Neural progenitor cell (in vitro differentiated cells): ENCODE measurements at places on chromosomes 11 and 22. TPM values are rescaled to one million over a fixed set of nuclear protein-coding genes. Genes with fewer than 3 reads are reported as not detected.
A peak's percentile ranks its signal among the peaks of the same experiment; 100 is the strongest.

Gene GAB4
- total RNA-seq, result 0.07 TPM in 1 of 2 replicates, not detected in the other

Gene LRRN4CL
- total RNA-seq, result 0.40 TPM in 1 of 2 replicates, not detected in the other

Gene DEAF1
- 38.4 and 66.4 TPM in 2 replicates for total RNA-seq

Gene MMP12
- total RNA-seq, result not detected in 2 replicates

Gene TYR
- not detected in 2 replicates for total RNA-seq

Gene KRTAP5-11
- total RNA-seq, result not detected in 2 replicates

Gene FADS3
- total RNA-seq, result 10.1 and 28.7 TPM in 2 replicates

Gene OTOG
- 0.34 and 42.1 TPM in 2 replicates for total RNA-seq

Gene APOL4
- 0.56 and 0.82 TPM in 2 replicates for total RNA-seq

Gene GLB1L3
- 0.09 TPM in 1 of 2 replicates, not detected in the other for total RNA-seq

GRCh38 chr11:100776212-100776896, 89.3 kb downstream of the ARHGAP42 start:
- DNase-seq, result no peak

DNA sequence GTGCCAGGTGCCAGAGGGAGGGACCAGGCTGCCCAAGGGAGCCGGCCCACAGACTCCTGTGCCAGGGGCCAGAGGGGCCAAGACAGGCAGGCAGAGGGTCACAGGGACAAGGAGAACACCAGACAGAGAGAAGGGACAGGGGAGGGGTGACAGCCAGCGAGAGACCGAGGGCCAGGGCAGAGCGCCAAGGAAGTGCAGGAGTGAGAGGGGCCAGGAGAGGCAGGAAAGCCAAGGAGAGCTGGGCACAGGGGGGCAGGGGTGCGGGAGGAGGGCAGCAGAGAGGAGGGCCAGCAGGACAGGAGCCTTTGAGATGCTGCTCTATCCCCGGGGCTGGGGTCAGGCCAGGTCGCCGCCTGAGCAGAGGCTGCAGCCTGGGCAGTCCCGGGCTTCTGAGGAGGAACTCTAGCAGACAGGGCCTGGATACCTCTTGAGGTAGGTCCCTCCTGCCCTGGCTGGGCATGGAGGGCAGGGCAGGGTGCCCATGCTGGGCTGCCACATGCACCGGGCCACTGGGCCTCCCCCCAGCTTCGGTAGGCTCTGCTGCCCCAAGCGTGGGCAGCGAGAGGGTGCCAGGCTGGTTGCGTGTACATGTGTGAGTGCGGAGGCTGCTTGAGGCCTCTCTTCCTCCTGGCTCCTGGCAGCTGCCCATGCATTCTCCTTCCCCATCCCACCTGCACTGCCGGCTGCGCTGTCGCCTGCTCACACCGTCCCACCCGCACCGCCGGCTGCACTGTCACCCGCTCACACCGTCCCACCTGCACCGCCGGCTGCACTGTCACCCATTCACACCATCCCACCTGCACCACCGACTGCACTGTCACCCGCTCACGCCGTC, 12.2 kb downstream of the LSP1 start:
- peak; percentile 36 for DNase-seq

DNA sequence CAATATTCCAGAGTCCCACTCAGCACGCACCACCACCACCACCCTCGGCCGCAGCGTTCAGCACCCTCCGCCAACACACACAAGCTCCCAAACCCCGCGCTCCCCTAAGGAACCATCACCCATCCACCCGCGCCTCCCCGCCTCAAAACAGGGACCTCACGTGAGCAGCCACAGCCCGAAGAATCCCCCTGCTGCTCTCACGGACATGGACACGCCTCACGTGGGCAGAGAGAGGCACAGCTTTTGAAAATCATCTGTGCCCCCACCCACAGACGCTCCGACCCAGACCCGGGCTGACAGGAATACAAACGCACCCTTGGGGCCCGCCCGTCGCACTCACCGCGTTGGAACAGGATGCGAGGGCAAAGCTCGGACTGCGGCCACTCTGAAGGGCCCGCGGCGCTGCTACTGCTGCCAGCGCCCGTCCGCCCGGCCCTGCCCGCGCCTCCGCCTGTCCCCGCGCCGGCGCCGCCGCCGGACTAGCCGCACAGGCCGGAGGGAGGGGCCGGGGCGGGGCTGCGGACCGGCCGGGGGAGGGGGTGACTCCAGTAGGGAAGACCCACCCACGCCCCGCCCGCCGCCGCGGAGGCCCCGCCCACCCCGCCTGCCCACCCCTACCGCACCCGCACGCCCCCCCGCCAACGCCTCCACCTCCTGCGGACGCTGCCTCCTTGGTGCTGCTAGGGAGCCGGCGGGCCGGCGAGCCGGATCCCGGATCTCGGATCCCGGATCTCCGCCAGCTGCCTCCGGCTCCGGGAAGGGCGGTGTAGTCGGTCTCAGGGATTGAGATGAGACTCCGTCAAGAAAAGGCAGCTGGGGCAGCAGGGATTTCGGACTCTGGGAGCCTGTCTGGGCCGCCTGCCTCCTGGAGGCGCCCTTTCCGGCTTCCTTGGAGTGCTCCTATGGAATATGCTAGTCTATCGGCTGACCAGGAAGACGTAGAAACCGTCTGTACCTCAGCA, at the start of gene TRIM3:
Gene TRIM3 (minus strand): TSS at position 491 of the 962 bp plus-strand sequence. CDS start 8,246 bp downstream, outside the sequence.
- peak; percentile 97 for DNase-seq

- no peak for DNase-seq
Observed at GRCh38 chr11:78921509-78921908, 346.8 kb upstream of the NARS2 start.

DNA sequence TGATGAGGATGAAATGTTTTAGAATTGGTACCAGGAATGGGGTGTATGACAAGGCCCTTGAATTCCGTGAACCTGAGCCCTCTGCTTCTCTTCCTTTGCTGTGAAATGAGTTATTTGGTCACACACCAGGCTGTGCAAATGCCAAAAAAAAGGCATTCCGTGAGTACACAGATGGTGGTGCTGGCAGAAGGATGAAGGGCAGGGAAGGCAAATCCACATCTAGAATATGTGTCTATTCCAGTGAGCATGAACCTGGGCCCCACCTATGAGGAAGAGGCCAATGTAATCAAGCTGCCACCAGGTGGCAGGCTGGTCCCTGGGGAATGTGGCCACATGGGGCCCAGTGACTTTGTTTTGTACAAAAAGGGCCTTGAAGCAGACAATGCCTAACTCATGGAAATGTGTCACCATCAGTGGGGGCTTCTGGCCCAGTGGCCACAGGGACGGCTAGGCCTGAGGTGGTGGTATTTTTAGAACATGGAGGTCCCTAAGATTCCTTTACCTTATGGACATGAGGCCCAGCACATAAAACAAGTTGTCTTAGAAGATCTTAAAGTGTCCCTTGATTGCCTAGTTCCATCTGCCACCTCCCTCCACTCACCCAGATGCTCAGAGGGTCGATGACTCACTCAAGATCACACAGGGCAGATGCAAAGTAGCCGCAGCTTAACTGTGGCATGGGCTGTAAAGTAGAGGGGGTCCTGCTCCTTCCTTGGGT, 3.9 kb upstream of the RNF215 start:
- DNase-seq, result peak; percentile 75

- DNase-seq, result no peak
Observed at GRCh38 chr11:30521297-30522071, 64.7 kb downstream of the MPPED2 start.

GRCh38 chr22:41260871-41261270, 20.1 kb upstream of the CHADL start:
- no peak for DNase-seq

GRCh38 chr11:36703055-36703404, 105.0 kb upstream of the RAG2 start:
- no peak for DNase-seq

- no peak for DNase-seq
Observed at GRCh38 chr22:21108379-21109115, 62.8 kb downstream of the LRRC74B start.

DNA sequence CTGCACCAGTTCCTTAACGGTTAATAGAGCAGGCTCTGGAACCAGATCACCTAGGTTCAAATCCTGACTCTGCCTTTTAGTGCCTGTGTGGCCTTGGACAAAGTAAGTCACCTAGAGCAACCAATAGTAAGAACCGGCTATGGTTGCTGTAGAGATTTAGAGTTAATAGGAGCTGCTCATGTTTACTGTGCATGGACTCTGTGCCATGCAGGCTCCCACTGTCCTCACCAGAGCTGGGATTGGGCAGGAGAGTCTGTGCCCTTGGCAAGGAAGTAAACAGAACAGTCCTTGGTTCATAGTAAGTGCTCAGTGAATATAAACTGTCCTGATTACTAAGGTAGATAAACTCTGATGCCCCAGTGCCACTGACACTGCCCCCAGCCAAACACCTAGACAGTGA, 1.4 kb upstream of the TP53I11 start:
- DNase-seq, result no peak

GRCh38 chr11:23283666-23284065, 423.4 kb upstream of the CCDC179 start:
- DNase-seq, result no peak

DNA sequence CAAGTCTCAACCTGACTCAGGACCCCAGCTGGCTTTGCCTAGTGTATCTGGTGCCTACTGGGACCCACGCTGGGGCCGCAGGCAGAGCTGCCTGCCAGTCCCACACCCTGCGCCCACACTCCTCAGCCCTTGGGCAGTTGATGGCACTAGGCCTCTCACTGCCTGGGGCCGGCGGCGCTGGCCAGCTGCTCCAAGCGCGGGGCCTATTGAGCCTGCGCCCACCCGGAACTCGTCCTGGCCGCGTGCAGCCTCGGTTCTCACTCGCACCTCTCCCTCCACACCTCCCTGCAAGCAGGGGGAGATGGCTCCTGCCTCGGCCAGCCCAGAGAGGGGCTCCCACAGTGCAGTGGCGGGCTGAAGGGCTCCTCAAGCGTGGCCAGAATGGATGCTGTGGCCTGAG, 908.5 kb upstream of the CCDC90B start:
- no peak for DNase-seq

GRCh38 chr22:41043722-41044121, 48.7 kb upstream of the EP300 start:
- DNase-seq, result no peak

- DNase-seq, result no peak
Observed at GRCh38 chr22:21968452-21969129, 14.0 kb downstream of the TOP3B start.

DNA sequence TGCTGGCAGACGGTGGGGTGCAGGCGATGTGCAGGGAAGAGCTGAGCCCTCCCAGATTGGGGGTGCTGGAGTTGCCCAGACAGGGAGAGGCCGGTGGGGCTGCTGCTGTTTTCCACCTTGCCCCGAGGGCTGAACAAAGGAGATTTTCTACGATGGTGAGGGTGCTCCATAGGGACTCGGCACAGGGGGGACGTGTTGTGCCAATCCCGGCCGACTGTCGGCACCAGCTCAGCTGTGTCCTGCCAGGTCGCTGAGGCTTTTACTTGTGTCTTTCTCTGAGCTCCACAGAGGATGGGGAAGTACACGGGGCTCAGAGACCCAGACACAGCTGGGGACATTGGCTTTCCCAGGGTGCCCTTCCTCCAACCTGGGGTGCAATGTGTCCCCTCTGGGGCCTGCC, 816.8 kb downstream of the BRD1 start:
- no peak for DNase-seq

DNA sequence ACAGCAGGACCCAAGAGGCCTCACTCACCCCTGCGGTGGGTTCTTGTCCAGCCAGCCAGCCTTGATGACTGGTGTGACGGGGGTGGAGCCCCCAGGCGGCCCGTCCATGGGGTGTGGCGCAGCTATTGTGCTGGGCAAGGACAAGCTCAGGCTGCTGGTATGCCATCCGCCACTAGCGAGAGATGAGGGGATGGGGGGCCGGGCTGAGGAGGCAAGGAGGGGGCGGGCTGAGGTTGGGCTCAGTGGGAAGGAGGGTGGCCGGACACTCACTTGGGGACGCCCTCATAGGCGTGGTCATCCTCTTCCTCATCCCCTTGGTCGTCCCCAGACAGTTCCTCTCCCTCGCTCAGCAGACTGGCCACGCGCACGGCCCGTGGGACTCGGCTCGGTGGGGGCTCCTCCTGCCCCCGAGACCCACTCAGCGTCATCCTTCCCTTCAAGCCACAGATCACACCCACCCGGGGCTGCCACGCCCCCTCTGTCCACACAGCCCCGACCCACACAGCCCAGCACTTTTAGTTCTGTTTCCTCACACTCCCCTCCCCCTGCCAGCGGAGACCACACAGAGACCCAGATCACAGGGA, 38.0 kb upstream of the PDE2A start:
- DNase-seq, result peak; percentile 56

DNA sequence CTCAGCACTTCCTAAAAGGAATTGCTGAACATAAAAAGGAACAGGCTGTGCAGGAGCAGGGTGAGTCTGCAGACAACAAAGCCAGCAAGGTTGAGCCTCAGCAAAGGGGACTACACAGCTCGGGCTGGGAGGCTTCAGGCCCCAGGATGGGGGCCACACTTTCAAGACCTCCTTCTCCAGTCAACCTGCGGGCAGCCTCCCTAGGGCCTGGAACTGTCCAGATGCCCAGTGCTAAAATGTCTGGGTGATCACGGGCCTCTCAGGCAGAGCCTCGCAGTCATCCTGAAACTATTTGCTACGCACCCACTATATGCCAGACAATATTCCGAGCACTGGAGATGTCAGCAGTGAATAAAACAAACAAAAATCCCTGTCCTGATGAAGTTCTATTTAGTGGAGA, 3.9 kb upstream of the NEFH start:
- peak; percentile 59 for DNase-seq

DNA sequence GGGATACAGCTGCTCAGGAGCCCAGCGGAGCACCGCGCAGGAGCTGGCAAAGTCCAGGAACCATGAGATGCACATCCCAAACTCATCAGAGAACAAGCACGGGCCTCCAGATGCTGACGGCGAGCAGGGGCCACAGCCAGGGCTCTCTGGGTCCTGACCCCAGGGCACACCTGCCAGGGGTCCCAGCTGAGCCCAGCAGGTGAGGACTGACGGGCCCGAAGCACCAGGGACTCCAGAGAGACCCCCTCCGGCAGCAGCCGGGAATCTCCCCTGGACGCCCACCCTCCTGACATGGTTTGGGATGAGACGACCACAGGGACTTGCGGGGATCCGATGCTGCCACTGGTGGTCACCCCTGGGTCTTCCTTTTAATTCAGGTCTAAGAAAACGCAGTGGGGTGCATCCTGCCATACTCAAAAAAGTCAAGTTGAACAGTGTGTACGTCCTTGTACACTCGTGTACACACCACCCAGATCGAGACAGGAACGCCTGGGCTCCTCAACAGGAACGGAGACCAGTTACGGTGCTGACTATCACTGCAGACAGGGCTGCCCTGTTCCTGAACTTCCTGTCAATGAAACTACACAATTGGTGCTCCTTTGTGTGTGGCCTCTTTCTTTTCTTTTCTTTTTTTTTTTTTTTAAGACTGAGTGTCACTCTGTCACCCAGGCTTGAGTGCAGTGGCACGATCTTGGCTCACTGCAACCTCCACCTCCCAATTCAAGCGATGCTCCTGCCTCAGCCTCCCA, 21.9 kb downstream of the TTLL8 start:
- DNase-seq, result no peak

GRCh38 chr22:41857155-41857859, 24.4 kb downstream of the SREBF2 start:
- peak; percentile 70 for DNase-seq

- no peak for DNase-seq
Observed at GRCh38 chr22:24030186-24030702, 19.1 kb downstream of the CABIN1 start.
